NCI-H1417 (cell line): ENCODE measurements at places on chromosomes 7 and 10.

- DNase-seq: no peak
Measured at GRCh38 chr10:43676331-43676730, 27.6 kb upstream of the ZNF32 start.

- DNase-seq: peak; percentile 41
Measured at GRCh38 chr7:1030444-1031070, 13.8 kb upstream of the GPR146 start.

DNA sequence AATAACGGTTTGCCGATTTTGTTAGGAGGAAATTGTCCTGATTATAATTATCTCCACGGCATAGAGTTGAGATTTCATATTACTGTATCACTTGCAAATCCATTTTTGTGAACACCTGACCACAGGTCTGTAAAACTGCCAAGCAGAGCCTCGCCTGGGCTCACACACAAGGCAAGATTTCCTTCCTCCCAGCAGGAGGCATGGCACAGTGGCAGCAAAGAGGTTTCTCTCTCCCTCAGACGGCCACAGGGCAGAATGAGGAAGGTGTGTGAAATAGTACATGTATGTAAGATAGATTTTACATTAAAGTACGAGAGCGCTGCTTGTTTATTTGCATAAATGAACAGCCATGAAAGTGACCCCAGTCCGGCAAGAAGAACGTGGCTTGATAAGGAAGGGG, 130.1 kb downstream of the CELF2 start:
- peak; percentile 39 for DNase-seq

DNA sequence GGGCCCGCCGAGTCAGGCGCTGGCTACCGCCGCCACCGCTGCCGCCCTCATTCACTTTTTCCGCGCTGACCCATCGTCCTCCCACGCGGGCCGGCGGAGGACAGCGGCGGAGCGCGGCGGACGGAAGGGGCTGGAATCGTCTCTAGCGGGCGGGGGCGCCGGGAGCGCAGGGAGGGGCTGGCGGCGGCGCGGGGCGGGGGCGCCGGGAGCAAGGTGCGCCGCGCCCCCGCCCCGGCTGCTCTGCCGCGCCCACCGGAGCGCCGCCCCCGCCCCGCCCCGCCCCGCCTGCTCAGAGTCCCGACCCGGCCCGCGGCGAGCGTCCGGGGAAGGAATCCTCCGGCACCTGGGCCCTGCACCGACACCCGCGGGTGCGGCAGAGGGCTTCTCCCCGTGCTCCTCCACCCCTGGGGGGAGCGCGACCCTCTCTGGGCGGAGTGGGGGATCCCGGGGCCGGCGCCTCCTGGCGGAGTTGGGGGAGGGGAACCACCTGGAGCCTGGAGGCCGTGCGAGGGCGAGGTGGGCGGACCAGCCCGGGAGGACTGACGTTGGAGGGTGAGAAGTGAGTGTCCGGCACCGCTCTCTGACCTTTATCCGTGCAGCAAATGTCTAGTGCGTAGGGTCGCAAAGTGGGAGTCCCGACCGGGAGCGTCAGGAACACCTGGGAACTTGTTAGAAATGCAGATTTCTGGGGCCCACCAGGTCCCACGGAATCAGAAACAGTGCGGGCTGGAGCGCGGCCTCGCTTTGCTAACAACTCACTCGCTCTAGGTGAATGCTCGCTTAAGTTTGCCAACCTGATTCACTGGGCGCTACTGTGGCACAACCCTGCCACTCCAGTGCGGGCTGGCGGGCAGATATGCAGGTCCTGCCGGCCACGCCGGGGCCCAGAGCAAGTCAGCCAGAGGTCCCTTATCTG, at the start of gene COBL:
COBL (minus strand) TSS at position 144 of the 916 bp plus-strand sequence. CDS start 176 bp downstream, outside the sequence.
- DNase-seq: peak; percentile 61

- no peak for DNase-seq
Measured at GRCh38 chr10:73983096-73984047, 14.5 kb upstream of the VCL start.

GRCh38 chr7:133570321-133570720, 317.4 kb downstream of the EXOC4 start:
- DNase-seq: no peak

DNA sequence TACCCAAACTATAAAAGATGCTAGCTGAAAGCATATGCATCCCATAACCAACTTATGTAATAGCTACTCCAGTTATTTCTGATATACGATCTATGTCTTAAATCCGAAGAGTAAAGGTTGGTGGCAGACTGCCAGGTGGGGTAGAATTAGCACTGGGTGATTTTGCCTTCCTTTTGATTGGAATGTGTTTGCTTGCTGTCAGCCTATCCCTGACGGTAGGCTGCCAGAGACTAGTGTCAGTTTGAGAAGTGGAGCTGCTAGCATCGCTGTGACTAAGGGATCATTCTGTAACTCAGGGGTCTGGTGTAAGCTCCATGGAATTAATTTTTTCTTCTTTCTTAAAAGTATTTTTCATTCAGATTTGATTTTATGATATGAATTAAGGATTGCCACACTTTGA, 9.5 kb upstream of the SEM1 start:
- peak; percentile 89 for DNase-seq

GRCh38 chr7:13359656-13360055, 629.8 kb downstream of the ETV1 start:
- no peak for DNase-seq

DNA sequence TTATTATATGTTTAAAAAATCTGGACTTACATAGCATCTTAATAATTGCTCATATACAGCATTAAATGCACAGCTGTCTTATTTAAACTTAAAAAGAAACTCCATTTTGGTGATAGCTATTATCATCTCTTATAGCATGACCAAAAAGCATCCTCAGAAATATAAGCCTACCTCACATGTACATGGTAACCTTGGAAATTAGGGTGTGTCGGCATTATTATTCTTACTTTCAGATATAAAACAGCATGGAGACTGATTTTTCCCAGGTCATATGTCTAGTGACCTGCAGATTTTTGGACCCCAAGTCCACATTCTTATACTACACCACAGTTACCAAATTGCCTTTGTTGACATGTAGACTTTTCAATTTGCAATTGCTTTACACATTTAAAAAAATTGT, 29.1 kb upstream of the ITGB1 start:
- no peak for DNase-seq

- DNase-seq: no peak
Measured at GRCh38 chr10:9096288-9096687, 1041.8 kb downstream of the GATA3 start.
